Activated naive CD8-positive, alpha-beta T cell treated with anti-CD3 and anti-CD28 coated beads, Interleukin-2, amount 50 U/mL, for 16 hours (primary cell): ENCODE measurements at places on chromosomes 7 and 10.

- DNase-seq, result no peak
Measured at GRCh38 chr7:118839515-118839914, 615.0 kb downstream of the ANKRD7 start.

DNA sequence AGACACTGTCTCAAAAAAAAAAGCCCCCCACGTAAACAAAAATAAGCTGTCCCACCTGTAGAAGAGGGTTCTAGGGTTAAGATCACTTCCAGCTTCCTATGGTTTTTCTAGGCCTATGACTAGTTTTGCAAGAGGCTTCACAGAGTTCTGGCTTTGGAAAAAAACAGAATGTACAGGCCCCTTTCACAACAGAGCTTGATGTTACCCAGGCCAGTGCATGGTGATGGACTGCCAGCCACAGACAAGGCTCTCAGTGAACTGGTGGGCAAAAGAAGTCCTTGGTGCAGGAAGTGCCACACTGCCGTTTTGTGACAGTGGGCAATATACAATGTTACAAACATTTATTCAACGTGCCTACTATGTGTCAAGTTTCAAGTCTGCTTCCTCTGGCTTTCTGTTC is 18.3 kb upstream of the EFCAB10 start:
- no peak for DNase-seq

DNA sequence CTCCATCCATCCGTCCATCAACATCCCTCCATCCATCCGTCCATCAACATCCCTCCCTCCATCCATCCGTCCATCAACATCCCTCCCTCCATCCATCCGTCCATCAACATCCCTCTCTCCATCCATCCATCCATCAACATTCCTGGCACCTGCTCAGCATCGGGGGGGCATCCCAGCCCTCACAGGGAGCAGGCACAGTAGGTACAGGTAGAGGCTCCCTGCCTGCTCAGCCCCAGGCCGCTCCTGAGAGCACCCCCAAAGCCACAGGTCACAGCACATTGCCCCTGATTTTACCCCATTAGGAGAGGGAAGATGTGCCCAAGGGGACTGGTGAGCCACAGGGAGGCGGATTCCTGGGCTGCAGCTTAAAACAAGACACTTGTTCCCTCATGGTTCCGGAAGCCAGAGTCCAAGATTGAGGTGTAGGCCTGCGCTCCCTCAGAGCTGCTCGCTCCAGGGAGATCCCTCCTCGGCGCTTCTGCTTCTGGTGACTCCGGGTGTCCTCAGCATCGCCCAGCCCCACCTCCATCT is 21.1 kb upstream of the CFAP46 start:
- DNase-seq, result no peak

DNA sequence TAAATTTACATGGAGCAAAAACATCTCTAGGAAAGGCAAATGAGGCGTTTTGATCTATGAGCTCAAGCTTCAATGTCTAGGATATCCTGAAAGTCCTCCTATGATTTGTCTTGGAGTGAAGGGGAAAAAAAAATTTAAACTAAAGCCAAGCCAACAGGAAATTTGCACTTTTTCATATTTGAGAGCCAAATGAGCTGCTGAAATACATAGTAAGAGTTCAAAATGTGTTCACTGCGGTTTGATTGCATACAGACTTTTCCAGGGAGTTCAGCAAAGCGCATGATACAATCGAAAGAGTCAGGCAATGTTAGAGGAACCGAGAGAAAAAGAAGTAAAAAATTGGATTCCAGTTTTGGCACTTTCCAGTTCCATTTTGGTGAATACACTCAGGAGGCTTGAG is 633.4 kb upstream of the MGMT start:
- DNase-seq, result no peak
